ENCODE measurements at places on chromosomes 7 and 10.

- DNase-seq: no peak
Measured at GRCh38 chr10:108454224-108454623, 1289.7 kb upstream of the SORCS1 start.

GRCh38 chr7:119594956-119595355 is 678.0 kb upstream of the KCND2 start:
- no peak for DNase-seq

DNA sequence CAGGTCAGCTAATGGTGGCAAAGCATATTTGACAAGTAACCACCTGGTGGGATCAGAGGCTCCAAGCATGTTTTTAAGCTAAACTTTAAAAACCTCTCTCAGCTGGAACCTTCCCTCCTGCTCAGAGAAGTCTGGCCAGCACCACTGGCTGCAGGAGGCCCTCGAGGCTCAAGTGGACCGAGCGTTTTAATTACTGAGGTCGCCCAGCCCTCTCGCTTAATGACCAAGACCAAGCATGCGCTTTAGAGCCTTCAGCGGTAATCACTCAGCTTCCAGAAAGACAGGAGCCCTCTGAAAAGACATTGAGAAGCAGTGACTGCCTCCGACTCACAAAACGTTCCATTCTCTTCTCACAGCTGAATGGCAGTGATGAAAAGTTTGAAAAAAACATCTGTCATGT is 383.4 kb upstream of the ADARB2 start:
- DNase-seq: no peak

GRCh38 chr10:67884313-67884841 is at the start of gene SIRT1:
TSS of gene SIRT1 (plus strand) at chr10:67884656. CDS start at chr10:67884722, 66 bp downstream.
- peak; percentile 98 for DNase-seq

DNA sequence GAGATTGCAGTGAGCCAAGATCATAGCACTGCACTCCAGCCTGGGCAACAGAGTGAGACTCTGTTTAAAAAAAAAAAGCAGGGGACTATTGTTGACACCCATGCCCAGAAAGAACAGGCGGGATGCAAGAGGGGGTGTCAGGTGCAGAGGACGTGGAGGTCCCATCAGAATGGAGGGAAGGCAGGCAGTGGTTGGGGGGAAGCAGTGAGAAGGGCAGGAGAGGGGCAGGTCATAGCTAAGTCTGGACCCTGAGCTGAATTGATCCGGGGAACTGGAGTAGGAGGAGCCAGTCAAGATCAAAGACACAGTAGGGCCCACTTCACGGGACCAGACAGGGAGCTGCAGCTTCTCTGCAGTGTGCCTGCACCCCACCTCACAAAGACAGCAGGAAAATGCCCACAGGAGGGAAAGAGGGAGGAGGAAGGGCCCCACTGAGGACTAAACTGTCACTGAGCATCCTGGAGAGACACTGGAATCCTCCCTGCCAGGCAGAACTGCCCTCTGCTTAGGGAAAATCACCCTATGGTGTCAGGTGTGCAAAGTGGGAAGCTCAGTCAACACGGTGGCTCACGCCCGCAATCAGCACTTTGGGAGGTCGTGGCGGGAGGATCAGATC is 27.3 kb upstream of the ECHDC3 start:
- DNase-seq: no peak

GRCh38 chr10:30294476-30295240 is 54.4 kb downstream of the MTPAP start:
- DNase-seq: no peak

GRCh38 chr7:99997545-99998137 is 17.8 kb upstream of the ZKSCAN1 start:
- peak; percentile 76 for DNase-seq

DNA sequence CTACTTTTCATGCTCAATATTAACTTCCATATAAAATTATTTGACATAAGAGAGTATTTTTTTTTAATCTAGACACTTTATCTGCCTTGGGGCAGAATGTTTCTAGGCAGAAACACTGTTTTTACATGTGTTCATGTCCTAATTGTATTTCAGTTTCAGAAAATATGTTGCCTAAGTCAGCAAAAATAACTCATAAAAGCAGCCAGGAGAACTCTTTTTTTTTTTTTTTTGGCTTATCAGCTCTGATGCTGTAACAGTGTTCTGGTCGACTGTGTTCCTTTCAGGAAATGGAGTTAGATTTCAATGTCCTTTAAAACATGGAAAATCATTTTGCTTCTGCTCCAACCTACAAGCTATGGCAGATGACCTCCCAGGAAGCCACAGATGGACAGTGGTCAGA is 63.2 kb upstream of the OPALIN start:
- DNase-seq: no peak

GRCh38 chr7:105365541-105366534 is 22.9 kb downstream of the SRPK2 start:
- peak; percentile 45 for DNase-seq

DNA sequence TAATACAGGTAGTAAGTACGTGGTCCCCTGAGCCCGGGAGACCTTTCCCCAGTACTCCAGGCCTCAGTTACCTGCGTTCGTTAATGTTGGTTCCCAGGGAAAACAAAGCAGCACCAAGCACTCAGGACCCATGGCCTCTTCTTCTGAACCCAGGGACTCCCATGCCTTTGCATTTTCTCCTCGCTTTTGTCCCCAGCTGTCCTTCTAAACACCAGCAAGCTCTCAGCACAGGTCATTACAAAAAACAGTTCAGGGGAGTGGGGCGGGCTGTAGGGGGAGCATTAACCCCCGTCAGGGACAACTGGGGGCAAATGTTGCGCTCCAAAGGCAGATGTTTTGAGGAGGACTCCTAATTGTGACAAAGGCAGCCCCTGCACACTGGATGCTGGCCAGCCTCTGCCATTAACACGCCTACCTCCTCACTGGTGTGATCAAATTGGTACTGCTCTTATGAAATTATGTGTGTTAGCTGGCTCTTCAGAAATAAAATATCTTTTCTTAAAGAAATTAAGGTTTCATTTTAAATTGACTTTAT is 80.5 kb upstream of the LRGUK start:
- DNase-seq: no peak

GRCh38 chr7:1492640-1493039 is 11.5 kb downstream of the INTS1 start:
- DNase-seq: no peak

- no peak for DNase-seq
Measured at GRCh38 chr10:131824371-131825149, 76.2 kb upstream of the PPP2R2D start.

DNA sequence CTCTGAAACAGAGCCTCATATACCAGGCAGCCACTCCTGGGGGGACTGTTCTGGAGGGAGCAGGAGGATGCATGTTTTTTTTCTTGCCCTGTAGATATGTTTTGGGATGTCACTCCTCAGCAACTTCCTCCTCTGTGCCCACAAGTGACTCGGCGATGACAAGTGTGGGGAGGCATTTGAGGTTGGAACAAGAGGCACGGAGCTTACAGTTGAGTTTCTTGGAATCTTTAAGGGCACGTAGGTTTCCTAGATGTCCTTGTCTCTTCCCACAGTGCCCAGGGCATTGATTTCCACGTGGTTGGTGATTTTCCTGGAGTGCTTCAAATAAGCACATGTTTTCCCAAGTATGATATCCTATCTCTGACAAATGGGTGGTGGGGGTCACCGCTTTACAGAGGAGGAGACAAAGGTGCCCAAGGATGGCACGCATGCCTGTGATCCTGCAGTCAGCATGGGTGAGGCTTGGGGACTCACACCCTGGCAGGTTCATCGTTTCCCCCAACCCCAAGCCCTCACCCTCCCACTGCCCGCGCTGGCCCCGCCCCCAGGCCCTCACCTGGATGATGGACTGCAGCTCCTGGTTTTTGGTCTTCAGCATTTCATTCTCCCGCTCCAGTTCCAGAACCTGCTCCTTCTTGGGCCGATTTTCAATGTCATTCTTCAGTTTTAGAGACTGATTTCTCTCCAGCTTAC is 95.2 kb upstream of the GNA12 start:
- peak; percentile 54 for DNase-seq

Data from hematopoietic multipotent progenitor cell treated with erythropoietin and hydrocortisone succinate and interleukin-3 and kit ligand, for 4 days (in vitro differentiated cells).